ENCODE measurements at places on chromosomes 7 and 10.

DNA sequence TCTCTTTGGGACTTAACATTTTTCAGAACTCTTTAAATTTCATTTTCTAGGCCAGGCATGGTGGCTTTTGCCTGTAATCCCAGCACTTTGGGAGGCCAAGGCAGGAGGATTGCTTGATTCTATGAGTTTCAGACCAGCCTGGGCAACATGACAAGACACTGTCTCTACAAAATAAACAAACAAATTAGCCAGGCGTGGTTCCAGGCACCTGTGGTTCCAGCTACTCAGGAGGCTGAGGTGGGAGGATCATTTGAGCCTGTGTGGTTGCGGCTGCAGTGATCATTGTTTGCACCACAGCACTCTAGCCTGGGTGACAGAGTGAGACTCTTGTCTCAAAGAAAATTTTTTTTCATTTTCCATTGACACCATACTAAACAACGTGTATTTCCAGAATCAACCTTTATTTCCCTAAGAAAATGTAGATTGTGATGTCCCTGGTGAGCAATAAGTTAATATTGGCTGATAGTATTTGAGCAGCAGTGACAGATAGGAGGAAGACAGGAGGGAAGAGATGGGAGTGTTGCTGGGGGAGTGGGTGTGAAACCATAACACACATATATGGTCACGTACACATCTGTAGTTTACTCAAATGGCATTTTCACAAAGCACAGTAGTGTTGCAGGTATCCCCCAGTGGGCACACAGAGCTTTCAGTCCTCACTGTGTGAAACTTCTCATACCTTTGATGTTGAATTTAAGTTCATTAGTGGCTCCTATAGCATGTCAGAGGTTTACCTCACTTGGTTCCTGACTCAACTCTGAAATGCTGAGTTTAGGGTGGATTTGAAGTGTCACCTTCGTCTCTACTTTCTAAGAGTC is 205.6 kb downstream of the AUTS2 start:
- DNase-seq: no peak

DNA sequence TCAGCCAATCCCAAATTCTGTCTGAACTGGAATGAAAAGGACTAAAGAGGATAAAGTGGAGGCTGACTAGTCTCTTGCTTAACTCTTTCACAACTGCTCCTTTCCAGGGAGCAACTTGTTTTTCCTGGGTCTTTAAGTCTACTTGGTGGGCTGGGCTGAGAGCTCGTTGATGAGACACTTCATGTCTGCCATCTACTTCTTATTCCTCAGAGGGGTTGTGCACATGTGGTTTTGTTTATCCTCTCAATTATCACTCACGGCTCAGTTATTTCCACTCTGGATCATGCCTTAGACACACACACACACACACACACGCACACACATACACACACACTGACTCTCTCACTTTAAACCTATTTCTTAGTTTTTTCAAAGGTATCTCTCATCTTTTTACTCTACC is 298.6 kb upstream of the MTPN start:
- no peak for DNase-seq

- DNase-seq: no peak
Observed at GRCh38 chr10:49750546-49750945, 11.6 kb downstream of the OGDHL start.

DNA sequence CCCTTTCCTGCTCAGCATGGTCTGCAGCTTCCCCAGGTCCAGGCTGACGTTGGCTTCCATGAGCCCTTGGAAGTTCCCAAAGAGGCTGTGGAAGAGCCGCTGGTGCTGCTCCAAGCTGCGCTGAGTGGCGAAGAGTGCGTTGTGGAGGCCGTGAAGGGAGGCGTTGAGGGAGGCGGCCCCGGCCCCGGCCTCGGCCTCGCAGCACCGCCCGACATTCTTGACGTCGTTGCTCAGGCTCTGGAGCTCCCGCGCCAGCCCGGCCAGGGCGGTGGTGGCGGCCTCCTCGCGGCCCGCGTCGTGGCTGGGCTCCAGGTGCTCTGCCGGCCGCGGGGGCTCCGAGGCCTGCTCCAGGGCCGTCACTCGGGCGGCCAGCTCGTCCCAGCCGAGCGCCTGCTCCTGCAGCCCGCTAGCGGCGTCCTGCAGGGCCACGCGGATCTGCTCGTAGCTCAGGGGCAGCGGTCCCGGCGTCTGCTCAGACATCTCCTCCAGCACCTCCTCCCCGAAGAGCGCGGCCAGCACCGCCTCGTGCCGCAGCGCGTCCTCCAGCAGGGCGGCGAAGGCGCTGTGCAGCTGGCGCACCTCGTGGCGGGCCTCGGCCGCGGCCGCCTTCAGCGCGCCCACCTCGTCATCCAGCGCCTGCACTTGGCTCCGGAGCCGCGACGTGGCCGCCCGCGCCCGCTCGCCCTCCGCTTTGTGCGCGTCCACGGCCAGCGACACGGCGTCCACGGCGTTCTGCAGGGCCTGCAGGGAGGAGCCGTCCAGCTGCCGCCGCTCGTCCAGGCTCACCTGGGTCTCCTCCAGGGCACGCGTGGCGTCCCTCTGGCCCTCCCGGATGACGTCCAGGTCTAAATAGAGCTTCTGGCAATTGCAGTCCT is 14.7 kb downstream of the MMRN2 start:
- no peak for DNase-seq

DNA sequence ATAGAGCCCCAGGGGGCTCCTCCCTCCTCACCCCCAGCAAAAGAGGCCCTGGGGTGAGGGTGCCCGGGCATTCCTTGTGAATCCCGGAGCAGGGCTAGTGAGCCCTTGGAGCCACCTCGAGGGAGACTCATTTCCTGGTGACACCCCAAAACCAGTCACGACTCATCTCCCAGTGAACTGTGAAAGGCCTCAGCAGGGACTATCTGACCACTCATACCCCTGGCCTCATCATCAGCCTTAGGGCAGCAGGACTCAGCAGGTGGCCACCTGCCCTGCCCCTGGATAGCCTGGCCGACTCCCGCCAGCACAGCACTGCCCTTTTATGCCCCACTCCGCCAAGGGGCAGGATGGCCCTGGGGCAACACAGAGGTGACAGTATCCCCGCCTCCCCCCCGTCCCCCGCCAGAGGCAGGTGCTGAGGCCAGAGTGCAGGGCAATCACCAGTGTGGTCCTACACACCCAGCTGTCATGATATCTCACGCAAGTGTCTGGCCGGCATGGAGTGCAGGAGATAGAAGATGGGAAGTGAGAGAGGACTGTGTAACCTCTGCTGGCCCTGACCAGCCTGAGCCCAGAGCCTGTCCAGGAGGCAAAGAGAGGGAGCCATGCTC is 3.2 kb downstream of the SNCG start:
- no peak for DNase-seq

DNA sequence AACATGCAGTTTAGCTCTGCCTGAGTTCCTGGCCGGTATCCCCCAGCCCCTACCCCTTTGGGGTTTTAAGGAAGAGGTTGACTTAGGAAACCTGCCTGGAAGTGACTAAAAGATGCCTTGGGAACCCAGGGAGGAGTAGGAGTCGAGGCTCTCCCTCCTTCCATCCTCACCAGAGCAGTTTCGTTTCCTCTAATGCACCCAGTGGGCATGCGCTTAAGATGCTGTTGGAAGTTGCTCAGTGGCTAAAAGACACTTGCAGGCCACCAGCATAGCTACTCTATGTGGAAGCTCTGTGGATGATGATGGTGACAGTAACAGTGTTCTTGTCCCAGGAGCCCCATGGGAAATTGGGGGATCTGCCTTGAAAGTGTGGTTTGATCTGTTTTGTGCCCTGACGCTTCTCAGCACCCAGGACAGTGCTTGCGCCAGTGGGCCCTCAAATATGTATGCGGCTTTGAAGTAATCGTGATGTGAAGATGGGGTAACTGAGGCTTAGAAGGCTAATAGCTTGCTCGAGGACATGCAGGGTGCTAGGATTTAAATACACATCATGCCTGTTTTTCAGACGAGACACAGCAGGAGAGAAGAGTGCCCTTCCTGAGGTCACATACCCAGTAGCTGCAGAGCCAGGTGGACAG is 32.0 kb downstream of the TBATA start:
- no peak for DNase-seq

DNA sequence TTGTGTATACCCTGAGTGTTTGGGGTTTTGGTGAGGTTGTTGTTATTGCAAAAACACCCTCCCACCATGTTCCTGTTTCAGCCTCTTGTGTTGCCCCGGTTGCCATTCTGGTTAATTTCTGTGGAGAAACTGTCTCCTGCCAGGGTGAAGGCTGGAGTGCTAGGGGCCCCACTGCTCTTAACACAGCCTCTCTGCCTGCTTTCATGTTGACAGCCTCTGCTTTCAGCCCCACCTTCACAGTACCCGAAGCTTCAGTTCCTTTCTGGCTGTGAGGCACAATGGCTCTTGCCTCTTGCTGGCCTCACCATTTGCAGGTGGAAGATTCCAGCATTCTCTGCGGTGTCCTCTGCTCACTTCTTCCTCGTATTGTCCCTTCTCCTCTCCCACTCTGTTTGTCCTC is 19.2 kb downstream of the SLC18A2 start:
- no peak for DNase-seq

GRCh38 chr7:134942690-134943466 is 43.4 kb upstream of the AGBL3 start:
- DNase-seq: no peak

DNA sequence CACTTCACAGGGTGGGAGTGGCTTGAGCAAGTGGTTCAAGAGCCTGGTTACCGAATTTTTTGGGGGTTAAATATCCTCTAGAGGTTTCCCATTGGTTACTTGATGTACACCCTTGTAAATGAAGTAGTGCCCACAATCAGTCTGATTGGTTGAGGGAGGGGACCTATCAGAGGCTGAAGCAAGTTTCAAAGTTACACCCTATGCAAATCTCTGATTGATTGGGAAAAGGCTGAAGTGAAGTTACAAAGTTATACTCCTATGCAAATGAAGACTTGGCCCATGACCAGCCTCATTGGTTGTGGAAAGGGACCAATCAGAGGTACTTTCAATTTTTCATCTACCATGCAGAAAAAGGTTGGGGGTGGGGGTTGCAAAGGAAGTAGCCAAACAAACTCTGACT is 34.7 kb downstream of the UBE2D4 start:
- no peak for DNase-seq

GRCh38 chr7:38321515-38321944 is 48.1 kb upstream of the TARP start:
- peak; percentile 67 for DNase-seq

- no peak for DNase-seq
Observed at GRCh38 chr10:84214046-84214572, 11.2 kb downstream of the LRIT2 start.

DNA sequence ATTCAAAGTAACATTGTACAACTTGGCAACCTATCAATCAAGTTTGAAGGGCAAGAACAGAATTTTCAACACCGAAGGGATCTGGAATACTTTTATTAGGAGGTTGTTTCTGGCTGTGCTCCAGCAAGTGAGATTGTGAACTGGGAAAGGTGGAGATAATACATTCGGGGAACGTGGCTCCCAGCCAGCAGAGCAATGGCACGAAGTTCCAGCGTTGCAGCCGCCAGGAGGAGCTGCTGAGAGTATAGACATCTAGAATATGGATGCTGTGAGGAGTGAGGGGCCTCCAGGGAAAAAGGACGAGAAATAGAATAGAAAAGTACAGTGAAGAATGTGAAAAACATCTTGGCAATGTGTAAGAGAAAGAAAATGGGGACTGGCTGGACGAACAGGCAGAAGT is 69.5 kb downstream of the TCERG1L start:
- no peak for DNase-seq

DNA sequence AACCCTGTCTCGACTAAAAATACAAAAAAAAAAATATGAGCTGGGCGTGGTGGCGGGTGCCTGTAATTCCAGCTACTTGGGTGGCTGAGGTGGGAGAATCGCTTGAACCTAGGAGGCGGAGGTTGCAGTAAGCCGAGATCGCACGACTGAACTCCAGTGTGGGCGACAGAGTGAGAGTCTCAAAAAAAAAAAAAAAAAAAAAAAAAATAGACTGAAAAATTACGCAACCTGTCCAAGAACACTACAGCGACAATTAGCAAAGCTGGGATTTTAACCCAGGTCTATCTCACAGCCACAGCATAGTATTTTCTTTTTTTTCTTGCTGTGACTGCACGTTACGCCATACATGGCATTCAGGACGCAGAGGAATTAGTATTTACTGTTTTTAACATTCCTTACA is 1.1 kb upstream of the RABGEF1 start:
- DNase-seq: no peak

DNA sequence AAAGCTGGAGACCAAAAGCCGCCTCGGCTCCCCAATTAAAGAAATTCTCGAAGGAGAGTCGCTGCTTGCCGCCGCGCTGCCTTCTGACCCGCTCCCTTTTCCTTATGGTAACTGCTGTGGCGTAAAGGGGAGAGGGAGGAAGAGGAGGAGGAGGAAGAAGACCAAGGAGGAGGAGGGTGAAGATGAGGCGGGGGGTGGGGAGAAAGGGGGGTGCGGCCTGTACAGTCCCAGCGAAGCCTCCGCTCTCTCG is 388 bp downstream of the CNOT4 start:
- DNase-seq: no peak

- DNase-seq: no peak
Observed at GRCh38 chr10:64636461-64636860, 1115.3 kb downstream of the REEP3 start.
